ENCODE measurements at places on chromosomes 12 and 14. TPM values are rescaled to one million over a fixed set of nuclear protein-coding genes. Genes with fewer than 3 reads are reported as not detected.

Gene TAS2R13
- total RNA-seq = 1.1 TPM

Gene REM2
- 0.62 TPM for total RNA-seq

Gene SLC48A1
- total RNA-seq = 52.5 TPM

Gene KRT7
- 151 TPM for total RNA-seq

Gene ENTPD5
- total RNA-seq = 33.4 TPM

Gene SRSF9
- total RNA-seq = 98.7 TPM

Gene ADGRD1
- total RNA-seq = 20.9 TPM

Gene SLC7A8
- 119 TPM for total RNA-seq

Gene LUM
- total RNA-seq = 34.3 TPM

- H3K27me3 ChIP-seq = no peaks in the 10 kb centered on the region
- no peak for DNase-seq
- no peaks in the 10 kb centered on the region for H3K4me1 ChIP-seq
- H3K27ac ChIP-seq = no peak overlapping the region
These were observed 888 bp upstream of the SPIC start for GRCh38 chr12:101474248-101474647.

DNA sequence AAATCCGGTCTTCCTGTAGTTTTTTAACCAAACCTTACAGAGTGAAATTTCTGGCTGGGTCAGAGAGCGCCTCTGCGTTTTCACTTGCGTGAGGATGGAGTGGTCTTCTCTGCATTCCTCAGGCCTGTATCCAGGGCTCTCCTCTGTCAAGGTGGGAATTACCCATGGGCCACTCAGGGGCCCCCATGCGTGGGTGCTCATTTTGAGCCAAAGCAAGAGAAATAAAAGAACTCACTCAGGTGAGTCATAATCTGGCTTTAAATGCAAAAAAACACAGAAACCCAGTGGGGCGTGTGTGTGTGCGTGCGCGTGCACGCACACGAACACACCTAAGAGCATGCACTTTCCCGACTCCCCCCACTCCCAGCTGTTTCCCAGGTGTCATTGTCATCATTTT, 104.0 kb upstream of the PWP1 start:
- H3K4me3 ChIP-seq = peak overlapping the region; percentile 15
- H3K36me3 ChIP-seq = no peaks in the 10 kb centered on the region
- H3K4me1 ChIP-seq = no peaks in the 10 kb centered on the region

DNA sequence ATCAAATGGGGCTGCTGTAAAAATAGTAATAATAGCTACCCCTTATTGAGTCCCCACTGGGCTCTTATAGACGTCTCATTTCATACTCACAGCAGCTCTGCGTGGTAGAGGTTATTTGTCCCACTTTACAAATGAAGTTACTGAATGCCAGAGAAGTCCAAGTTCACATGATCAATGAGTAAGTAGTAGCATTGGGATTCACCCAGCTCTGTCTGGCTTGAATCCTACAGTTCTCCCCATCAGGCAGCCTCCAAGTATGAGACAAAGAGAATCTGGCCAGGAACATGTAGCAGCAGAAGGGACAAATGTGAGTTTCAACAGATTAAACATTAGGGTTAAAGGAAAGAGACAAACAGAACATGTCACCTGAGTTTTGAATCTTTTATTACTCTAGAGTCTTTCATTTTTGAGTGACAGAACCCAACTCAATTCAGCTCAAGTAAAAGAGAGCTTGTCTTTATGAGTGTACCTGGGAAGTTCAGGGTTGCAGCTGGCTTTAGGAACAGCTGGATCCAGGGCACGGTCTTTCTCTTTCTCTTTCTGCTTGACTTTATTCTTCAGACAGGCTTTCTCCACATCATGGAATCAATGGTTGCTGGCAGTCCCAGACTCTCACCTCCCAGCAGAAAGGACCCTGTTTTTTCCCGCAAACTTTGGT, 64.1 kb upstream of the JDP2 start:
- no peaks in the 10 kb centered on the region for H3K27me3 ChIP-seq
- no peaks in the 10 kb centered on the region for H3K36me3 ChIP-seq
- H3K4me1 ChIP-seq = peaks cover 5% of the 10 kb centered on the region
- no peak overlapping the region for H3K4me3 ChIP-seq

GRCh38 chr12:1606021-1606622, 11.7 kb upstream of the FBXL14 start:
- H3K27me3 ChIP-seq = no peaks in the 10 kb centered on the region
- peaks cover 18% of the 10 kb centered on the region for H3K4me1 ChIP-seq
- no peaks in the 10 kb centered on the region for H3K36me3 ChIP-seq
- peak overlapping the region; percentile 88 for H3K27ac ChIP-seq

DNA sequence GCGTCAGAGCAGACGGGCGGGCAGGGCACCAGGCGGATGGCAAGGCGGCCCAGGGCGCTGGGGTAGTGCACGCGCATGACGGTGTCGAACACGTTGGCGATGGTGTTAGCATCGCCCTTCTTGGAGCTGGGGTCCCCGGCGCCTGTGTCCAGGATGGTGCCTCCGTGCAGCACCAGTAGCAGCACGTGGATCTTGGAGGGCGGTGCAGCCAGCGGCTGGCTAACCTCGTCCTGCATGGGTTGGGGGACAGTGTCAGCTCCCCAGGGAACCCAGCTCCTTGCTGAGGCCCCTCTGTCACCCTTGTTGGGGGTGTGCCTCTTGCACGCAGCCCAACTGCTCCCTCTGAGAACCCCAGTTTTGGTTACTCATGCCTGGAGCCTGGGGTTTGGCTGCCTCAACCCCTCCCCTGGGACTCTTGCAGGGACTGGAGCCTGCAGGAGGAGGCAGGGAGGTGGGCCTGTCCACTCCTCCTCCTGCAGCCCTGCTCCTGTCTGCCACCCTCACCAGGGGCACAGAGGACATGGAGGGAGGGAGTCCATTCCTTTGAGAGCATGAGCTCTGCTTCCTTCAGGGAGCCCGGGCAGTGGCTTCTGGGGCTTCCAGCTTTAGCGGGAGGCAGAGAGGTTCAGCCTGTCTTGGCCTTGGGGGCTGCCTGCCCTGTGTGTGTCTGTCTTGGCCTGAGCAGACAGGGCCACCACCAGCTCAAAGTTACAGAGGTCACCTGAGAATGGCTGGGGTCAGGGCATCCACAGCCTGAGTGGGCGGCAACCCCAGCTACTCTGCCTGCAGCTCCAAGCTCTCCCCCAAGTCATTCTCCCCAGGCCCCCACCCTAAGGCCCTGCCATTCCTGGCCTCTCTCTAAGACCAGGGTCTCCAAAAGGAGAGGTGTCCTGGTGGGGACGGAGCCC, 17.1 kb downstream of the ARL6IP4 start:
- no peak overlapping the region for H3K4me3 ChIP-seq
- H3K4me1 ChIP-seq = no peaks in the 10 kb centered on the region
- no peak overlapping the region for H3K27ac ChIP-seq
- DNase-seq = no peak
- H3K27me3 ChIP-seq = no peaks in the 10 kb centered on the region

DNA sequence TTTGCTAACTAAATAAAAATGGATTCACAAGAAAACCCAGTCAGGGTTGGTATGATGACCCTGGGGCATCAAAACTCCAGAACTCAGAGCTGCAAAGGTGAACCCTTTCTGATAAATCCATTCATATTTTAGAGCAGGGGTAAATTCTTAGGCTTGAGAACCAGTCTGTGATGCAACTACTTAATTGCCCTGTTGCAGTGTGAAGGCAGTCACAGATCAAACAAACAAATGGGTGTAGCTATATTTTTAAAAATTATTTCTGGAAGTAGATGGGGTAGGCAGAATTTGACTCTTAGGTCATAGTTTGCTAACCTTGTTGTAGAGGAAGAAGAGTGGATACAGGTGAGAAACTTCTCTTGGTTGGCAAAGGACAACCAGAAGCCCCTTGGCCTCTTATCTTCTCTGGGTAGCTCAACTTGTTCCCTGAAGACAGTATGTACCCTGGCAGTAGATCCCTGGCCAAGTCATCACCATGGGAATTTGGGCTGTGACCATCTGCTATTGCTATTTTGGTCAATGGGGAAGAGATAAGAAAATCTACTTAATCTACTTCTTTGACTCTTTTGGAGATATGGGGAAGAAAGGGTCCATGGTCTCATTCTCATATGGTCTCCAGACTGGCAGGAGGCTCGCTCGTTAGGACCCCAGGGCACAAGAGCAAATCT, 216.1 kb downstream of the PPM1H start:
- H3K4me1 ChIP-seq = no peaks in the 10 kb centered on the region
- H3K27me3 ChIP-seq = no peaks in the 10 kb centered on the region
- no peaks in the 10 kb centered on the region for H3K36me3 ChIP-seq
- no peak for DNase-seq
- no peak overlapping the region for H3K27ac ChIP-seq

- no peak overlapping the region for H3K4me3 ChIP-seq
- no peak for DNase-seq
- peaks cover 1% of the 10 kb centered on the region for H3K4me1 ChIP-seq
- no peaks in the 10 kb centered on the region for H3K36me3 ChIP-seq
- H3K27me3 ChIP-seq = peaks cover 13% of the 10 kb centered on the region
These were observed 1.1 kb downstream of the KIF5A start for GRCh38 chr12:57550641-57551549.

- peaks cover 8% of the 10 kb centered on the region for H3K4me1 ChIP-seq
- no peaks in the 10 kb centered on the region for H3K27me3 ChIP-seq
- DNase-seq = no peak
These were observed 1.3 kb downstream of the RNFT2 start for GRCh38 chr12:116739381-116739887.

GRCh38 chr12:114384739-114385138, 21.2 kb downstream of the TBX5 start:
- DNase-seq = no peak
- H3K4me3 ChIP-seq = no peak overlapping the region
- H3K4me1 ChIP-seq = no peaks in the 10 kb centered on the region
- H3K36me3 ChIP-seq = no peaks in the 10 kb centered on the region
- no peak overlapping the region for H3K27ac ChIP-seq

GRCh38 chr14:101869217-101869616, 95.2 kb upstream of the DYNC1H1 start:
- H3K27me3 ChIP-seq = no peaks in the 10 kb centered on the region
- no peaks in the 10 kb centered on the region for H3K4me1 ChIP-seq
- no peak overlapping the region for H3K4me3 ChIP-seq
- H3K36me3 ChIP-seq = no peaks in the 10 kb centered on the region
- no peak overlapping the region for H3K27ac ChIP-seq

GRCh38 chr12:65603438-65604351, 220.6 kb upstream of the HMGA2 start:
- H3K27ac ChIP-seq = no peak overlapping the region
- H3K4me1 ChIP-seq = no peaks in the 10 kb centered on the region
- DNase-seq = peak; percentile 45
- no peaks in the 10 kb centered on the region for H3K36me3 ChIP-seq
- H3K27me3 ChIP-seq = no peaks in the 10 kb centered on the region

GRCh38 chr12:116594325-116595038, 35.3 kb downstream of the MAP1LC3B2 start:
- H3K4me1 ChIP-seq = no peaks in the 10 kb centered on the region
- H3K27me3 ChIP-seq = no peaks in the 10 kb centered on the region
- DNase-seq = no peak
- H3K27ac ChIP-seq = no peak overlapping the region
- no peaks in the 10 kb centered on the region for H3K36me3 ChIP-seq
- H3K4me3 ChIP-seq = no peak overlapping the region

GRCh38 chr12:47282206-47282605, 202.4 kb upstream of the AMIGO2 start:
- no peak overlapping the region for H3K27ac ChIP-seq
- DNase-seq = no peak
- H3K27me3 ChIP-seq = no peaks in the 10 kb centered on the region
- no peaks in the 10 kb centered on the region for H3K4me1 ChIP-seq
- no peaks in the 10 kb centered on the region for H3K36me3 ChIP-seq
- H3K4me3 ChIP-seq = no peak overlapping the region

DNA sequence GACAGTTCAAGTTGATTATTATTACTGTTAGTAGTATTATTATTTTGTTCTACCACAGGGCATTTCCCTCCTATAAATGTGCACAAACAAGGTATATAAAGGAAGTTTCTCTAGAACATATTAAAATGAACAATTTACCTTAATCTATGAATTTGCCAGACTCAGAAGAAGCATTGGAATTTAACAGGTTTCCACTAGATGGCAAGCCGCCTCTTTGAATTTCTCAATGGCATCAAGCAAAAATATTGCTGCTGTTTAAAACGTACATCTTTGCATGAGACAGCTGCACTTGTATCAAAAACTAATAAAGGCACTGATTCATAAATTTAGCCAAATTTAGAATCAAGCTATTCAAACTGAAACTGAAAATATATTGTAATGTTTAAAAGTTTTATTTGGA, 34.6 kb upstream of the MIS18BP1 start:
- H3K36me3 ChIP-seq = no peaks in the 10 kb centered on the region
- H3K4me1 ChIP-seq = no peaks in the 10 kb centered on the region
- no peak overlapping the region for H3K27ac ChIP-seq
- DNase-seq = no peak
- no peaks in the 10 kb centered on the region for H3K27me3 ChIP-seq

- H3K36me3 ChIP-seq = no peaks in the 10 kb centered on the region
- no peaks in the 10 kb centered on the region for H3K4me1 ChIP-seq
- H3K4me3 ChIP-seq = no peak overlapping the region
- H3K27ac ChIP-seq = peak overlapping the region; percentile 38
- no peaks in the 10 kb centered on the region for H3K27me3 ChIP-seq
- no peak for DNase-seq
These were observed 215.9 kb downstream of the CACNA1C start for GRCh38 chr12:2268471-2269286.

DNA sequence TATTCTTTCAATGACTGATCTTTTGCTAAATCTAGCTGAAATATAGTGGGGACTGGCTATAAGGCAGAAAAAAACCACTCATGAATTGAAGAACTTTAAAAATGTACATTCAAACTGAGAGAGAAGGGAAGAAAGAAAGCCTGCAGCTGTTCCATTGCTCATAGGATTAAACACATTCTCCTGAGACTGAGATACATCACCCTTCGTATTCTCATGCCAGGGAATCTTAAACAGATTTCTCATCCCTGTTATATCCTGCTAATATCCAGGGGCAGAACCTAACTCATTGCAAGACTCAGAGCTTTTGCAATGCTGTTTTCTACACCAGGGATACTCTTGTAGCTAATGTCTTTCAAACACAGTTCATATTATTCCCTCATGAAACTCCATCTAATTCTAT, 67.2 kb upstream of the ACSS3 start:
- H3K36me3 ChIP-seq = no peaks in the 10 kb centered on the region
- DNase-seq = no peak
- H3K27me3 ChIP-seq = no peaks in the 10 kb centered on the region
- no peak overlapping the region for H3K4me3 ChIP-seq
- H3K27ac ChIP-seq = no peak overlapping the region
- H3K4me1 ChIP-seq = no peaks in the 10 kb centered on the region

DNA sequence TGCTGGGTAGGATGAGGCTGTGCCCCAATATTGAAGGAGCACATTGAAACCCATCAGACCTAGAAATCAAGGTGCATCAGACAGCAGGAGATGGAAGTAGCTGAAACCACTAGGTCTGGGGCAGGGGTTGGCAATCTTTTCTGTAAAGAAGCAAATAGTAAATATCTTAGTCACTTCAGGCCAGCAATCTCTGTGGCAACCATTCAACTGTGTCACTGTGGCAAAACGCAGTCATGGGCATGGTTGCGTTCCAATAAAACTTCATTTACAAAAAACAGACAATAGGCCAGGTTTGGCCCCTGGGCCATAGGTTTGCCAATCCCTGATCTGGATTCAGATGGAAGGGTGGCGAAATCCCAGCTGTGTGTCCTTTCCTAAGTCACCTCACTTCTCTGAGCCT, 397.3 kb downstream of the MED13L start:
- no peaks in the 10 kb centered on the region for H3K4me1 ChIP-seq
- H3K27ac ChIP-seq = no peak overlapping the region
- no peak for DNase-seq
- no peak overlapping the region for H3K4me3 ChIP-seq

- no peak for DNase-seq
- no peaks in the 10 kb centered on the region for H3K4me1 ChIP-seq
These were observed 29.0 kb downstream of the NFKBIA start for GRCh38 chr14:35375558-35376025.

- no peak overlapping the region for H3K27ac ChIP-seq
- H3K36me3 ChIP-seq = no peaks in the 10 kb centered on the region
- no peak for DNase-seq
- H3K4me1 ChIP-seq = no peaks in the 10 kb centered on the region
- no peaks in the 10 kb centered on the region for H3K27me3 ChIP-seq
- H3K4me3 ChIP-seq = no peak overlapping the region
These were observed 1756.8 kb upstream of the SEL1L start for GRCh38 chr14:83290447-83290846.
